NCI-H1417 (cell line): ENCODE measurements at places on chromosomes 6 and 20.
A peak's percentile ranks its signal among the peaks of the same experiment; 100 is the strongest.

DNA sequence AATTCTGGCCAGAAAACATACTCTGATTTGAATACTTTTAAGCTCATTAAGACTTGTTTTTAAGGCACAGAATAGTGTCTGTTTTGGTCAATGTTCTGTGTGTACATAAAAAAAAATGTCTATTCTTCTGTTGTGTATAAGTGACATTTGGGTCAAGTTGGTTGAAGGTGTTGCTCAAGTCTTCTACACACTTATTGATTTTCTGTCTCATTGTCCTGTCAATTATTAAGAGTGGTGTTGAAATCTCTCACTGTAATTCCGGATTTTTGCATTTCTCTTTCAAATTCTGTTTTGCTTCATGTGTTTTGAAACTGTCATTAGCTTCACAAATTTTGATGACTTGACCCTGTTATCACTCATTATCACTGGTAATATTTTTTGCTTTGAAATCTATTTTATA lies 37.5 kb upstream of the EPM2A start:
- no peak for DNase-seq

DNA sequence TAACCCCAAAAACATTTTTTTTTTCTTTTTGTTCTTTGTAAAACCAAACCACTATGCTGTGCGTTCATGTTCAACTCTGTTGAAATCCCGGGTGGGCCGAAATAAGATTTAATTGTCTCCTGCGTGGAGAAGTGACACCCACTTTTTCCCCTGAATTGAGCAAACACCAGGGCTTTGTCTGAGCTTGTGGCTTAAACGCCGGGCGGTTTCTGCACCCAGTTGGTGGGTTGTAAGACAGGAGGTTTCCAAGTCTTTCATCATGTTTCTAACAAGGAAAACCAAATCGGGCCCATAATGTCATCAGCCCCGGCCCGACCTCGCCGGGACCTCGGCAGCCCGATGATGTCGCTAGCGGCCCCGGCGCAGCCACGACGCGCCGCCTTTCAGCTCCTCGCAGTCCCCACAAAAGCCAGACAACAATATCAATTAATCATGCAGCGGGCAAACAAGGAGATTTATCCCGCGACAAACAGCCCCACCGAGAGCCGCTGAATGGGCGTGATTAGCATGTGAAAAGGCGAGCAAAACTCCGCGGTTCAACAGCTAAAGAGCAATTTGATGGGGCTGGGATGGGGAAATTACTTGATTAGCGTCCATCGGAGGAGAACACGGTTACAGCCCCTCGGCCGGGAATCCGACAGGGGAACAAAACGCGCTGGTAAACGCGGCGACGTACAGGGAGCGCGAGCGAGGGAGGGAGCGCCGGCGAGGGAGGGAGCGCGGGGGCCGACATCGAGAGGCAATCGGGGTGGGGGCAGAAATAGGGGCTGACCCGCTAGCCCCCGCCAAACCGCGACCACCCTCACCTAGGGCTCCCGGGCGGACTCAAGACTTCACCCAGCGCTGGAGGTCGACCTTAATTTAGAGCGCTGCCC lies 5.3 kb downstream of the LINC00237 start:
- peak; percentile 84 for DNase-seq

GRCh38 chr6:144304223-144304848 lies 19.2 kb downstream of the UTRN start:
- no peak for DNase-seq

GRCh38 chr6:107290491-107290890 lies 168.9 kb downstream of the PDSS2 start:
- no peak for DNase-seq

- DNase-seq = peak; percentile 86
These were observed 9.7 kb upstream of the SLCO4A1 start for GRCh38 chr20:62632575-62633090.

- no peak for DNase-seq
These were observed 7.0 kb downstream of the TAGAP start for GRCh38 chr6:159037756-159038290.

DNA sequence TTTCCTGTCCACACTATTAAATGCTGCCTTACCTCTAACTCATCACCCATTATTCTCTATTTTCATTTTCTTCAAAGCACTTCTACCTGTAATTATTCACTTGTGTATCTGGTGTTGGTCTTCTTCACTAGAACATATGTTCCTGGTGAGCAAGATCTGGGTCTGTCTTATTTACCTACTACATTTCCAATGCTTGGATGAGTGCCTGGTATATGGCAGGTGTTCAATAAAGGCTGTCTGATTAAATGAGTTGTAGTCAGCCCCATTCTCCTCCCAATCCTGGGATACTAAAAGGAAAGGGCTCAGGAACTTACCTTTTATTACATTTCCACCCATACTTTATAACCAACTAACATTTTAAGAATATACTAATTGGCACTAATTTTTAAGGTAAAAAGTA lies 61.0 kb downstream of the CEP162 start:
- DNase-seq = no peak

GRCh38 chr6:792662-793061 lies 99.7 kb upstream of the EXOC2 start:
- no peak for DNase-seq

DNA sequence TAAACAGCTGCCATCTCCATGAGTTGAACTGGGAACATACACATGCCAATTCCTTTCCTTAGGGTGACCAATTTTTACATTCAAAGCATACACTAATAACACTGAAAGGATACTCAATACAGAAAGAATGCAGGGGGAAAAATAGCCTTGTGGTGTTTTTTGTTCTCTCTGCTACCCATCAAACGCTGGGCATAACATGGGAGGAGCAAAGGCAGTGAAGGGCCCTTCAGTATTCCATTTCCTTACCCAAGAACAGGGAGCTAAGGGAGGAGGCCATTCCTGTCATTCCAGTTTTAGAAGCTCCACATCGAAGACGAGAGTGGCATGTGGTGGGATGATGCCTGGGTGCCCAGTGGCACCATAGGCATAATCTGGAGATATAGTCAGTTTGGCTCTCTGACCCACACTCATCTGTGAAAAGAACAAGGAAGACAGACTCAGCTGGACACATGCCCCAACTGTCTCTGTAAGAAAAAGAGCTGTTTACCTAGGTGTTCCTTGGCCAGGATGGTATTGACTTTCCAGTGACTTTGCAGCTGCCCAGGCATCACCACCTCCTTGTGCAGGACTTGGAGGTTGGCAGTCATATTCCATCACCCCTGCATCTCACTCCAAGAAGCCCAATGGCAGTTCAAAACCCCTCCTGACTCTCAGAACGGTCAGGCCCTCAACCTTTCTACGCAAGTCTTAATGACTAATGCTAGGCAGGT lies 20.9 kb downstream of the FKBP1A start:
- no peak for DNase-seq

DNA sequence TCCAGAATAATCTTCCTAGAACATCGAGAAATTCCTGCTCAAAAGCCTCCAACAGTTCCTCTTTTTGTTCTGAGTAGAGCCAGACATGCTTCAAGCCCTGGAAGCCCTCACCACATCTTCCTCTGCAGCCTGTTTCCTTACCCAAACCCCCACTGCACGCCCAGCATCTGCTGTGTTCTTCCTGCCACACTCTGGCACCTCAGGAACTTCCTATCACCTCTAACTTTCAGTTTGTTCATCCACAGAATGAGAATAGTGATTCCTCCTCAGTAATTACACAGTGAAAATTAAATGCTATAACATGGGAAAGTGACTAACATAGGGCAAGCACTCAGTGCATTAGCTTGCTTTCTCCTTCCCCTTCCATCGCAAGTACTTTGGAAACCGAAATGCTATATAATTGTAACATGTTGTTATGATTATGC lies 26.3 kb downstream of the C6orf89 start:
- DNase-seq = no peak

- no peak for DNase-seq
These were observed 111.9 kb upstream of the SIRPG start for GRCh38 chr20:1769491-1769890.

- DNase-seq = no peak
These were observed 185.8 kb downstream of the PHF3 start for GRCh38 chr6:63821442-63821841.

DNA sequence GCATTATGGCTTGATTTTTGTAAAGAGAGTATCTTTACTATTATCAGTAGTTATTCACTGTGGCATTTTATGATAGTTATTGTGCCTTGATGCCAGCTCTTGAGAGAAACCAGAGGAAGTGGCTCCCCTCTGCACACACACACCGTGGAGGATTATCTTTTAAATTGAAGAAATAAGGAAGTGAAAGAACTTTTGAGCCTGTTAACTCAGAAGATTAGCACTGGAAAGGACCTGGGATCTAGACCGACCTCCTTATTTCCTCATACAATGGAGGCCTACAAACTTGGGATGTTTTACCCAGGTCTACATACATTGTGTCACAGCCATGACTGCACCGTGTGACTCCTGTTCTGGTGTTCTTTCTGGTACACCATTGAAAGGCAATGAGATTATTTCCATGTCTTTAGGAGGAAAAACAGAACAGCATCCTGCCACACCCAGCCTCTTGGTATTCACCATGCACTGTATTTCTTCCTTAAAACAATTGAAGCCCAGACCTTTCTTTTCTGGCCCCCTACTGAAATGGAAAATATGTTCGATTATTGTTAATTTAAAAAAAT lies 40.6 kb downstream of the HECA start:
- DNase-seq = no peak

GRCh38 chr6:124961777-124962638 lies at the start of gene RNF217:
TSS of gene RNF217 (plus strand) at chr6:124962437. CDS start at chr6:124962545, 108 bp downstream.
- peak; percentile 78 for DNase-seq
